ENCODE measurements at places on chromosomes 4 and X.

DNA sequence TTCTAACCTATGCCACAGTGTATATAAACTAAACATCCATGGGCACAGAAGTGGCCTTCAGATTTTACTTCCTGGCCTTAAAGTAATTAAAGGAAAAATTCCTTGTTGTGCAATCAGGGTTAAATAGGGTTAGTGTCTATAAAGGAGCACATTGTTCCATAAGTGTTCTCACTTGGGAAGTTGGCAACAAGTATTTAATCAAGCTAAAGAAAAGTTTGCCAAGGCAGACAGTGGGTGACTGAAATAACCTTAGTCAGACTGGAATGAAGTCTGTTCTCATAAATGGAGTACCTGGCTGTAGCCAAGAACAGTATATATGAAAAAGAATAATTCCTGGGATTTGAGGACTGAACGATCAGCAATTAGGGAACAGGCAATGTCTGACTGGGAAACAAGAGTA is 213.6 kb downstream of the HTR2C start:
- DNase-seq, result no peak

- no peak for DNase-seq
These were observed 515.6 kb downstream of the PPARGC1A start for GRCh38 chr4:23374259-23374658.

DNA sequence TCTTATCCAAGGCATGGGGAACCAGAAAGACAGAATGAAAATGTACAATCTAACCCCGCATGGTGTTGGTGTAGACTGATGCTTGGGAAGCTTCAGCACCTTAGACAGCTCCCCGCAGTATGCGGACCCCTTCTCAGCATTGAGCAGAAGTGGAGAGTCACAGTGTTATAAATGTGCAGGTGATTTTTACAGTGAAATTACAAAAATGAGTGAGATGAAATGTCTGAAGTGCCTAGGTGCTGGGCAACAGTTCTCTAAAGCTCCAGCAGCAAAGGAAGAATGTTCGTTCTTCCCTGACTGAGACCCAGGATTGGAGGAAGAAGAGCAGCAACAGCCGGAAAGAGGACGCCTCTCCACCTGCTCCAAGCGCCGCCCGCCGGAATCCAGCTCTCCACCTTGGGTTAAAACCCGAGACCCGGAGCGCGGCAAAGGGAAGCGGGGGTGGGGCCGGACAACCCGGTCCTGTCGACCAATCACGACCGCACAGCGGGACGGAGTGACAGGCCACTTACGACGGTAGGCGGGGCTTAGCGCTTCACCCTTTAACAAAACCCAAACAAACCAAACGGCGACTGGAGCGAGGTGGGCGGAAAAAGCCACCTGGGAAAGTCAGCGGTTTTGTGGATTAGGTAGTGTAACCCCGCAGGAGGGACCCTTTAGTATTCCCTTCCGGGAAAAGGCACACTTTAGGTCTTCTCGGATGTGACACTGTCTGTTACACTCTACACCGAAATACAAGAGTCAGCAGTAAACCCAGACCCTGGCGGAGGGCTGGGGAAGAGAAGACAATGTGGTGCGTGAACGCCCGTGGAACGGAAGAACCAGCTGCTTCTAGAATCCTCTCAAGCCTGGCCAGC is at the start of gene GLRA3:
Gene GLRA3 (minus strand): TSS at position 403 of the 857 bp plus-strand sequence. CDS start 436 bp downstream, outside the sequence.
- DNase-seq, result no peak

DNA sequence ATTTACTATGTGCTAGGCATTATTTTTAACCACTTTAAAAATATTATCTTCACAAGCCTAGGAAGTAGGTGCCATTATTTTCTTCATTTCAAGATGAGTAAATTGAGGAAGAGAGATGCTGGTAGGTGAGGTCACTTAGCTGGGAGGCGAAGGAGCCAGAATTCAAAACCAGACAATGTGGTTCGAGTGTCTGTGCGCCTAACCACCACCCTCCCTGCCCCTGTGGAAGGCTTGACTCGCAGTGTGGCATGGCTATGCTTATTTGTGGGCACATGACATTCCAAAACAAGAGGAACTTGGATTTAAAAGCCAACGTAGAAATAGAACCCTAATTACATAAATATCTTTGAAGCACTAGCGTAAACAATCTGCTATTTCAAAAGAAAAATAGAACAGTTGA is 226.6 kb upstream of the PITX2 start:
- DNase-seq, result no peak

DNA sequence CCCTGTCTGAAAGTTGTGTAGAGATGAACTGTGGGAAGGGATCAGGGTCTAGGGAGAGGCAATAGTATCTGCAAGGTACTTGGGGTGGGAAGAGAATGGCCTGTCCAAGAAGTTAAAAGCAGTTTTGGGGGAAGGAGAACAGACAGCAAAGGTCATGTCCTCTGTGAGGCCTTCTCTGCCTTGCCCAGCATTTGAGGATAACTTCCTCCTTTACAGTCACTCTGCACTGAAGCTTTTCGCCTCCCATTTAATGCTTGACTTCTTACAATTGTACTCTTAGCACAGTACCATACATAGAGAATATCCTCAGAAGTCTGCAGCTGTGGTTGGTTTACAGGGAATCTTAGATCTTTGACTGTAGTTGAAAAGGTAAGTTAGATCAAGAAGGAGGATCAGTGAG is 121.8 kb upstream of the AP1S2 start:
- DNase-seq, result no peak

- no peak for DNase-seq
These were observed 133.9 kb downstream of the CORIN start for GRCh38 chr4:47703956-47704355.

GRCh38 chrX:77446029-77446585 is 1.1 kb upstream of the FGF16 start:
- DNase-seq, result no peak

GRCh38 chr4:15455290-15455689 is 14.4 kb upstream of the CC2D2A start:
- no peak for DNase-seq

- no peak for DNase-seq
These were observed 2.3 kb upstream of the GRSF1 start for GRCh38 chr4:70841951-70842350.

GRCh38 chr4:5021546-5021945 is 2.3 kb upstream of the CYTL1 start:
- no peak for DNase-seq

DNA sequence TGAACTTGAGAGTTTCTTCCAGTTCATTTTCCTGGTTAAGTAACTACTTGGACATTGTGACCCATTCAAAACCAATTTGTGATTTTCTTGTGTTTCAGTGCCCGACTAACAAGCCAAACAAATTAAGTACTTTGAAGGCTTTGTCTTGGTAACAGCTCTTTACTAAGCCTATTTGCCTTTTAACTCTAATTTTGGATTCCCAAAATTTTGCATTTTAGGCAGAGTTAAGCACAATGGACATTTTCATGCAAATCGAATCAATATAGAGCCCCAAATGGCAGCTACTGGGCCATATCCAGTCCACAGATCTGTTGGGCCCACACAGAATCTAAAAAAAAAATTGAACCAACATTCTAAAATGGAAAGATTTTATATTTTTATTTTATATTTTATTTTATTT is 31.4 kb upstream of the CHRNA9 start:
- no peak for DNase-seq

- DNase-seq, result no peak
These were observed 786.1 kb upstream of the AADAT start for GRCh38 chr4:170875868-170876267.

GRCh38 chrX:118523920-118524319 is 28.3 kb downstream of the DOCK11 start:
- peak; percentile 66 for DNase-seq

- no peak for DNase-seq
These were observed 240.9 kb downstream of the PALLD start for GRCh38 chr4:168737806-168738172.

DNA sequence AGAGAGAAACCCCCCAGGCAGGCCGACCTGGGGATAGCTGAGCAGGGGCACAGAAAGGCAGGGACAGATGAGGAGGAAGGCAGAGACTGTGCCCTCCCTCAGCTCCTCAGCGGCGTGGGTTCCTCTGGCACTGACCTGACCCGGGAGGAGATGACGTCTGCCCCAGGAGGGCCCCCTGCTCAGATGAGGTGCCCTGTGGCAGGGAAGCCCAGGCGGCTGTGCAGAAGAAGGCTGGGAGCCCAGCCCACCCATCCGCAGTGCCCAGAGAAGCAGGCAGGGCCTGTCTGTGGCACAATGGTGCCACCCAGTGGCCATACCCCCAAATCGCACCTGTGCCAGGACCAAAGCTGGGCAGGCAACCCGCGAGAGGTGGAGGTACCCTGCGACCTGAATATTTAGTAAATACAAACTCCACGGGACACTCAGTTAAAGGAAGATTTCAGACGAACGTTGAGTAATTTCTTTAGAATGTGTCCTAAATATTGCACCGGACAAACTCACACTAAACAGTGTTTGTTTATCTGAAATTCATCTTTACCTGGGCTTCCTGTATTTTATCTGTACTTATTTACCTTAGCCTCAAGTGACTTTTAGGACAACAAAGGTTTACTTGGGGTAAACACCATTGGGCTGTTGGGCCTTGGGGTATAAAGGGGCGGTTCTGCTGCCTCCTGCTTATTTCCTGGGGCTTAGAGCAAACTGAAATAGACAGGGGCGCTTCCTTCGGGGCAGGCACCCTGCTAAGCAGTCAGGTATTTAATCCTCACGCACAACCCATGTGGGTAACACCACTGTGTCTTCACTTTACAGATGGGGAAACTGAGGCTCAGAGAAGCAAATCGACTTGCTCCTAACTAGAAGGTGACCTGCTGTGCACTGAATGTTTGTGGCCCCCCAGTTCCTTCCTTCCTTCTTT is 46.5 kb upstream of the HMX1 start:
- DNase-seq, result peak; percentile 45

GRCh38 chrX:154648931-154649330 is 4.4 kb downstream of the CTAG2 start:
- DNase-seq, result no peak

- no peak for DNase-seq
These were observed 92.3 kb downstream of the RLIM start for GRCh38 chrX:74521961-74522751.

DNA sequence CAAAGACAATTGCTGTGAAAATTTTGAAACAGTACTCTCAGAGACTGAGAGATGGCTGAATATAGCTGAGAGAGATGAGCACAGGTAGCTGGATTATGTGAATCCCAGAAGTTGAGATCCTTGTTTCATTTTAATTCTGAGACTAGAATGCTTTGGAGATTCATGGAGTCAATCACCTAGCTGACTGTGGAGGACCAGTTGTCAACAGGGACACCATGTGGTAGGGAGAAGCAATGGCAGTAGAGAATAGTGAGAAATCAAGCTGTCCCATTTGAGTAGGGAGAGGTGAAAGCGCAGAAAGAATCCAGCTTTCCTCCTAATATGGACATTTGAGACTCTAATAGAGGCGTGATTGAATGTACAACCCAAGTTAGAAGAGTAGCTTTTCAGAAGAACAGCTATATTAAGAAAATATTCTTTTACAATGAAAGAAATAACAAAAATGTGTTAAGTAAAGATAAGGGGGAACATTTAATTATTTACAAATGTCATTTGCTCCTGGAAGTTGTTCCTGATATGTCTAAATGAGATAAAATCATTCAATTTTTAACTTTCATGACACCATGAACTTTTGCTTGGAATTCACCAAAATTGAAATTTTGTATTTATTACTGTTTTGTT is 30.3 kb upstream of the GLRB start:
- DNase-seq, result no peak

DNA sequence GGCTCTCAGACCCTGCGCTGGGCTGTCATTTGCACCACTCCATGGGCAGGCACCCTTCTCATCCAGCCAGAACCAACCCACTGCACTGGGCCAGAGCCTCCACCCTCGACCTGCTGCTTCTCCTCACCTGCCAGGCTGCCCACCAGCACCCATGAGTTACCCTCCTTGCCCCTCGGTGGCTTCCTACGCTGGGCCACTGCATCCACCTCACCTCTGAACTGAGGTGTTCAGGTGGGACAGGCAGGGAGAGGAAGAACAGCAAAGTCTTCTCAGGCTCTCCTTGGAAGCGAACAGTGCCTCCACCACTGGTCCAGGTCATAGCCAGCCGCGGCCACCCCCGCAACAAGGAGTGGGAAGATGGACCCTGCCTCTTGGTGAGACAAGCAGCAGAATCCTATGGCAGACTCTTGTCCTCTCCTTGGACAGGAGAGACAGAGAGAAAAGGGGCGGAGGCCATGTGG is 32.4 kb upstream of the HMX1 start:
- no peak for DNase-seq

DNA sequence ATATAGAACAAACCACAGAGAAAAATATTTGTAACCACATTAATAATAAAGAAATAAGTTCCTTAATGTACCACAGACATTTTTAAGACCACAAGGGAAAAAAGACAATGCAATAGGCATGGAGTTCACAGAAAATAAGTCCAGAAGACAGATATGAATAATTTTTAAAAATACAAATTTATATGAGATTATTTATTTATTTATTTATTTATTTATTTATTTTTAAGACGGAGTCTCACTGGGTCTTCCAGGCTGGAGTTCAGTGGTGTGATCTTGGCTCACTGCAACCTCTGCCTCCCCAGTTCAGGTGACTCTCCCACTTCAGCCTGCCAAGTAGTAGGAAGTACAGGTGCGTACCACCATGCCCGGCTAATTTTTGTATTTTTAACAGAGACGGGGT is 53.7 kb downstream of the THAP9 start:
- DNase-seq, result no peak

DNA sequence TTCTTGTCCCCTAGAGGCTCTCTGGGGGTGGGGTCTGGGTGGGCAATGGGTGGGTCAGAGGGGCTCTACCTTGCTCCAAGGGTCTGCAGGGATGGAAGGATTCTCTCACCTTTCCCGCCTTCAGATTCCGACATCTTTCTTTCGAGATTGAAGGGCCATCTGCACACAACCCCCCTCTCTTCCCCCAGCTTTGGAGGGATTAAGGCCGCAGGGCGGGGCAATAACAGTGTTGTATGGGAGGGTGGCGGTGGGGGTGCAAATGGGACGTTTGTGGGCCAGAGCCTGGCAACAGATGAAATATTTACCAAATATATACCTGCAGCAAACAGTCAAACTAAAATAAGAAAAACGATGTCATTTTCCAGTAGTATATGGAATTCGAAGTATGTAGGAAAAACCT is at the start of gene CACNA1F:
Gene CACNA1F (minus strand): TSS at position 165 of the 400 bp plus-strand sequence. CDS start 31 bp downstream, at position 134.
- DNase-seq, result no peak

- no peak for DNase-seq
These were observed 740.1 kb upstream of the PITX2 start for GRCh38 chr4:111362941-111363361.

GRCh38 chr4:28388471-28388870 is 1527.8 kb downstream of the STIM2 start:
- DNase-seq, result no peak
